AG04450 (cell line): ENCODE measurements at places on chromosomes 3 and 15.
A peak's percentile ranks its signal among the peaks of the same experiment; 100 is the strongest.

- no peak for DNase-seq
These were observed 206.6 kb upstream of the MDFIC2 start for GRCh38 chr3:70519026-70519425.

- no peak for DNase-seq
These were observed 106.1 kb downstream of the MEGF11 start for GRCh38 chr15:66147440-66147839.

DNA sequence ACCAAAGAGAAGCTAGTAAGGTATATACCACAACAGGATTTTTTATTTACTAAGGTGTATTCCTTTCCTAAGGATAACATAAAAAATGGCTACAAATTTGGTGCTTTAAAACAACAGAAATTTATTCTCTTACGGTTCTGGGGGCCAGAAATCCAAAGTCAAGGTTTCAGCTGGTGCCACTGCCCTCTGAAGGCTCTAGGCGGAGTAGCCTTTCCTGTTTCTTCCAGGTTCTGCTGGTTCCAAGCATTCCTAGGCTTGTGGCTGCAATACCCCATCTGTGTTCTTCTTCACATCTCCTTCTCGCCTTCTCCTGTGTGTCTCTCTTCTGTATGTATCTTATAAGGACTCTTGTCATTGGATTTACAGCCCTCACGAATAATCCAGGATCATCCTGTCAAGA, 549.9 kb downstream of the GRM7 start:
- no peak for DNase-seq

- DNase-seq, result no peak
These were observed 57.3 kb downstream of the MAP6D1 start for GRCh38 chr3:183768114-183768513.

DNA sequence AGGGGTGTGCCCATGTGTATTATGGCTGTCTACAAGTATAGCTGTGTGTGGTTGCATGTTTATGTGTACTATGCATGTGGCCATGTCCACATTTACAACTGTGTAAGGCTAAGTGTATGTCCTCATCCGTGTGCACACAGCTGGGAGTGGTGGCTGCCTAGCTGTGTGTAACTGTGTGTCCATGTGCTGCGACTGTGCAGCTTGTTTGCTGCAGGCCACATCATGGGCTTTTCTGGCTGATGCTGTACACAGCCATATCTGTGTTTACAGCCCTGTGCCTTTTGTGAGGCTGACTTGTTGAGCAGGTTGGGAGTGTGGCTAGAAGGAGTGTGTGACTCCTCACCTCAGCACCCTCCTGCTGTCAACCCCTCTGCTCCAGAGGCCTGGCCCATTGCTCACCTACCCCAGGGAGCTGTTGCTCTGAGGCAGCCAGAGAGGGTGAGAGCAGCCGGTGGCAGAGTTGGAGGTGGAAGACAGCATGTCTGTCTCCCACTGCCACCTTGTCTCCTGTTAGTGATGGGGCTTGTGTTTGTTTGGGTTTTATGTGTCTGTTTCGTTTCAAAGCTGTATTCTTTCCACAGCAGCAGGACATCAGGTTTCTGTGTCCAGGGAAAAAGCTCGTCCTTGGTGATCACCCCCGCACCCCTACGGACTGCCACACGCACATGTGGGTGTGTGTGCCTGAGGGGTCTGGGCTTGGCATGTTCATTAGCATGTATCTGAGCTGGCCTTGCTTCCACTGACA, 1.4 kb upstream of the GRM2 start:
- DNase-seq, result no peak

DNA sequence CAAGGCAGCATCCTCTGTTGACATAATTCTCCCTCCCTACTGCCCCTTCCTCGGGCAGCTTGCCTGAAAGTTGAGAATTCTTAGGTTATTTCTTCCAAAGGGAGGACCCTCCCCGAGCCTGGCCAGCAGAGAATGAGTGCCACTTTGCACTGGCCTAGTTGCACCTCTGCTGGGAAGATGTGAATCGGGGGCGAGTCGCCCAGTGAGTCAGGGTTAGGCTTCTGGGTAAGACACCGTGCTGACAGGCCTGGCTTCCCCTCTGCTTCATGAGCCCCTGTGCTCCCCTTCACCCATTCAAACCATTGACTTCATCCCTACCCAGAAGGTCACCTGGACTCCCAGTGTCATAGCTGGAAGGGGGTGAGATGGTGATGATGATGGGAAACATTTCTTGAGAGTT, 82.3 kb downstream of the AAGAB start:
- DNase-seq, result no peak

GRCh38 chr3:169286214-169286613, 377.3 kb downstream of the MECOM start:
- no peak for DNase-seq

DNA sequence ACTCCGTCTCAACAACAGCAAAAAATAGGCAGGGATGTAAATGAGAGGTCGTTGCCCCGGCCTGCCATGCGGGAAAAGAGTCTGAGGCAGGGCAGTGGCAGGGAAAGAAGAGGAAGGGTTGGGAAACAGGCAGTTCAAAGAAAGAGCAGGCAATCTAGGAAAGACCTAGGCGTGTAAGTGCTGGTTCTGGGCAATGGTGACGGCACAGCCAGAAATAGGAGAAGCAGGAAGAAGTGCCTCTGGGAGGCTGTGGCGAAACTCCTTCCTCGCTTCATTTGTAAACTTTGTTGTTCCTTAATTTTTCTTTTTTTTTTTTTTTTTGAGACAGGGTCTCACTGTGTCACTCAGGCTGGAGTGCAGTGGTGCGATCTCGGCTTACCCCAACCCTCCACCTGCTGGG, 4.3 kb downstream of the SLC51A start:
- no peak for DNase-seq

GRCh38 chr3:70889162-70890019, 577.0 kb upstream of the MDFIC2 start:
- DNase-seq, result no peak

- no peak for DNase-seq
These were observed 522.4 kb upstream of the ADAMTS9 start for GRCh38 chr3:65210026-65210814.

- DNase-seq, result no peak
These were observed 1070.5 kb downstream of the SI start for GRCh38 chr3:164007765-164008164.

DNA sequence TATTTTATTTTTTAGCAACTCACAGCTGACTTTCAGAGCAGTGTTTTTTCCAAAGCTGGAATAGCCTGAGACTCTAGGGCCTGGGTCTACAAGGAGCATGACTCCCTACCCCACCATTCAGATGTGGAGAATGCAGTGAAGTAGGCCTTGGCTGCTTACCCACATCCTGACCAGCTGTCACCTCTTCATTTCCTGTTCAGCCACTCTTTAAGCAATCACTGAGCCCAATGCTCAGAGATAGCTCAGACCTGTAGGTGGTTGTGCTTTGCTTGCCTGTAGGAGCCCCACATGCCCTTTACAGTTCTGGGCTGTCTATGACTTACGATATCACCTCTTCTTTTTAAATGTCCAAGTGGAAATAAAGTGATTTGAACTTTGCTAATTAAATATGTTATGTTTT, 148.1 kb downstream of the NEK11 start:
- no peak for DNase-seq

DNA sequence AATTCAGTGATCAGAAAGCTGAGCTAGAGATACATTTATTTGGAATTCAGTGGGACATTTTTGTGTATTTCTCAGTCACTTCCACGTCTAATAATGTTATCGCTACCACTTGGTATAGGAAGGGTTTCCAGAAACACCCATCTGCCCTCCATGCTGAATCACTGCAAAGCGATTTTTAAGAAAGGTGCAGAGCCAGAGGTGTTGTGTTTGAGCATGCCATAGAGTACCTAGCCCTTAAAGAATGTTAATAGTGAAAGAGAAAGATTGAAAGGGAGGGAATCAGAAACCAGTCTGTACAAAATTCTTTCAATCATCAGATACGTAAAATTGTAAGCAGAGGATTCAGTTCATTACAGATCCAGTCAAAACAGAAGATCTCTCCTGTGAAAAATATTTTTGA, 80.1 kb upstream of the ARL6 start:
- no peak for DNase-seq

DNA sequence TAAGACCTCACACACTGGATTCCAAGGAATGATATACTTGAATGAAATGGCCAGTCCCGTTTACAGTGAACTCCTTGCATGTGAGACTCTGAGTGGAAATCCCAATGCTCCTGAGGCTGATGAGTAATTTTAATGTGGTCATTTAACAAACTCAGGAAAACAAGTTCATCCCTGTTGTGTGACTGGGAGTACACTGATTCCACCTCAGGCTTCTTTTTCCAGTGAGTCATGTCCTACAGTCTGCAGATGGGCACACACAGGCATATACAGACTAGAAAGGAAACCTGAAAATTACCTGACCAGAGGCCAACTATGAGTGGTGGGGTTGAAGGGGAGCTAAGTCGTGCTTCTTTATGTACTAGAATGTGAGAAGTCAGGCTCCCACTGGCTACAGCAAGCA, 5.8 kb downstream of the SQOR start:
- peak; percentile 71 for DNase-seq

- DNase-seq, result no peak
These were observed 152.1 kb downstream of the PDE8A start for GRCh38 chr15:85133709-85134108.

DNA sequence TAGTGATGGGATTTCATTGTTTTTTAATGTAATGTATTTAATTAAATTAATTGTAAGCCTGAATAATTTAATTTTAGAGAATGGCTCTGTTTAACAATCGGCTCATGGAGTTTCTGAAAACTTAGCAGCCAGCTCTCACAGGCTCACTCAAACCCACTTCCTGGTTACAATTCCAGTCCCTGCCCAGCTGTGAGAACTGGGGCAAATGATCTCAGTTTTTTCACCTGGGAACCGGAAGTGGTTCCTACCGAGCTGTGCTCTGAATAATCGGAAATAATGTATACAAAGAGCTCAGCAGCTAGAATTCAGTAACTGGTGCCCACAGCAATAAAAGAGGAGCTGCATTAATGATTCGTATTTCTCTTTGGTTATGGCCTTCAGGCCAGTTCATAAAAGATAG, 244.3 kb upstream of the MCTP2 start:
- DNase-seq, result no peak

DNA sequence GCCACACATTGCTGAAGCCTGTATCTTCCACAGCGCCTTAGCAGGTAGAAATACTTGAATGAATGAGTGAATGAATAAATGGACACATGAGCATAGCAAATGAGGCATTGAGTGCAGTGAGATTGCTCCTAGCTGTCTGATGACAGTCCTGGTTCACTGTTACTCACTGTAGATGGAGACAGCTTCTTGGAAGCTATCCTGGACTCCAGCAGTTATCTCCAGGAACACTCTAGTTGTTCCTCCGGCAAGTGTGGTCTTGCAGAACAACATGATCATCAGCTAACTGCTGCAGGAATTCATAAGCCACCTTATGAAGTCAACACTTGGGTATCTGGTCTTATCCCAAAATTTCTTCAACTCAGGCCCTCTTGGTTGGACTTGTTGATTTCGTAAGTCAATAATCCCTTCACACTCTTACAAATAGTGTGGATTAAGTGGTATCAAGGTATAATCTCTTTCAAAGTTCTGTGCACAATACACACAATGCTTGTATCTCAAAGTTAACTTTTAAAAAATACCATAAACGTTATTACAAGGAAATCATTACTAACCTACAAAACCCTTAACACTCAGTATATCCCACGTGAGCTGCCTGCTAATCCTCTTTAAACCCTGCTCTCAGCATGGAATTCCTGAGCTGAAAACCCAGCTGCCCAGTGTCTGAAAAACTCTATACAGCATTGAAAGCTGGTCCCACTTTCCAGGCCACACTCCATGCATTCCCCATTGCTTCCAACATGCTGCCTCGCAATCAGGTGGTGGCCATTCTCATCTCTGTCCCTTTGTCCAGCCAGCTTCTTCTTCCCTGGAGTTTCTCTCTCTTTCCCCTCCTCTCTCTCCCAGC, 14.4 kb upstream of the ZBTB38 start:
- DNase-seq, result no peak

DNA sequence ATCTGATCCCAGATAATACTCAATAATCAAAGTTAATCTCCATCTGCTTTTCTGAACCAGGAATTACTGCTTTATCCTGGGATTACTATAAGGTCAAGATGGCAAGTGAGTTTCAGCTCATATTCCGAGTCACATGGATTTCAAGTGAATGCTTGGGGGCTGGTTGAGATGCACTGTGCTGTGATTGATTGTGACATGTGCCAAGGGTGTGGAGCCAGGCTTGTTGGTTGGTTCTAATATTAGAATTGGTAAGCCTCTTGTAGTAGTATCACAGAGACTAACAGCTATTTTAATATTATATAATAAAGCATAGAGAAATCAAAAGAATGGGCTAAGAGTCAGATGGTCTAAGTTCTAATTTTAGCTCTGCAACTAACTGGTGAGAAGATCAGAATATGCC, 74.2 kb upstream of the ICE2 start:
- no peak for DNase-seq

DNA sequence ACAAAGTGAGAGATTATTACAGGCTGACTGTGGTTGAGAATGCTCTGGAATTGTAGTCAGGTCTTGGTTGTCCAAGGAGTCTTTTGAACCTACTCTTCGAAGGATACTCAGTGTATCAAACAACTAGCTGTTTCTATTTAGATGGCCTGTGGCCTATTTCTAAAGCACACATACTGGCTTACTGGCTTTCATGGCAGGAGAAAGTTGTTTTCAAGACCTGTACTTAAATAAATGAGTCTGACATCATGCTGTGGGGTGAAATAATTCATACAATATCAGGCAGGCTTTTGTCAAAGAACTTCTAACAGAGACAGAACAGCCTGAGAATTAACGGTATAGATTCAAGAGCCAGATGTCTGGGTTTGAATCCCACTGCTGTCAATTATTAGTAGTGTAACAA, 316.7 kb upstream of the SEMA6D start:
- DNase-seq, result no peak

- DNase-seq, result no peak
These were observed 220.7 kb downstream of the TBC1D2B start for GRCh38 chr15:77856705-77857346.

DNA sequence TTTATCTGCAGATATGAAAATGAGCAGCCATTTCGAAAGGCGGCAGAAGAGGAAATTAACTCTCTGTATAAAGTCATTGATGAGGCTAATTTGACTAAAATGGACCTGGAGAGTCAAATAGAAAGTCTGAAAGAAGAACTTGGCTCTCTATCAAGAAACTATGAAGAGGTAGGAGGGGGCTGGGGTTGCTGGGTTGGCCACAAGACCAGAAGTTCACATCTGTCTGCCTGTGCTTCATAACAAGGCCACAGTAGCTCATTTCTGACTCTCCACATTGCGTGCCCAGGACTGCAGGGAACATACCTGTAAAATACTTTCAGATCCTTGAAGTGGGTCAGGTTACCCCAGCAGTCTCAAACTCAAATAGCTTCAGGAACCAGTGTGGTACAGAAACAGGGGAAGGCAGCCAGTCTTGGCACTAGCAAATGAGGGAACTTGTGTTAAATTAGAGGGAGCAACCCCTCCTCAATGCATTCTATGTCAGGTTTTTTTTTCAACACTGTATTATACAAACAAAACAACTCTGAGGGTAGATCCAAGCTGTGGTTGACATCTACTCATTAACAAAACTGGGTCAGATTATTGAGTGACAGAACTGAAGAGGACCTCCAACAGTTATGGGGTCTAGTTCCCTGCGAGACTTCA, 48.7 kb downstream of the BFSP2 start:
- no peak for DNase-seq

GRCh38 chr3:151086484-151087456, 1.3 kb downstream of the MED12L start:
- DNase-seq, result peak; percentile 65
